PC-3 (cell line): ENCODE measurements at places on chromosomes 6 and 20. TPM values are rescaled to one million over a fixed set of nuclear protein-coding genes. Genes with fewer than 3 reads are reported as not detected.
A peak's percentile ranks its signal among the peaks of the same experiment; 100 is the strongest.

- DNase-seq: no peak
Observed at GRCh38 chr6:20350215-20350614, 51.5 kb upstream of the E2F3 start.

- DNase-seq: peak; percentile 30
Observed at GRCh38 chr20:32391003-32391402, 32.9 kb downstream of the ASXL1 start.

DNA sequence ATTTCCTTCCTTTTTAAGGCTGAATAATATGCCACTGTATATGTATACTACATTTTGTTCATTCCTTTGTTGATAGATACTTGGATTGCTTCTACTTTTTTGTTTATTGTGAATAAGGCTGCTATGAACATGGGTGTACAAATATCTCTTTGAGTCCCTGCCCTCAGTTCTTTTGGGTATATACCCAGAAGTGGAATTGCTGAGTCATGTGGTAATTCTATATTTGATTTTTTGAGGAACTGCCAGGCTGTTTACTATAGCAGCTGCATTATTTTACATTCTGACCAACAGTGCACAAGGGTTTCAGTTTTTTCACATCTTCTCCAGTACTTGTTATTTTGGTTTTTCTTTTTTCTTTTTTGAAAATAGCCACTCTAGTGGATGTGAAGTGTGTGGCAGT is 34.1 kb downstream of the CDS2 start:
- DNase-seq: peak; percentile 32

- no peak for DNase-seq
Observed at GRCh38 chr6:79404677-79405076, 132.6 kb downstream of the LCA5 start.

DNA sequence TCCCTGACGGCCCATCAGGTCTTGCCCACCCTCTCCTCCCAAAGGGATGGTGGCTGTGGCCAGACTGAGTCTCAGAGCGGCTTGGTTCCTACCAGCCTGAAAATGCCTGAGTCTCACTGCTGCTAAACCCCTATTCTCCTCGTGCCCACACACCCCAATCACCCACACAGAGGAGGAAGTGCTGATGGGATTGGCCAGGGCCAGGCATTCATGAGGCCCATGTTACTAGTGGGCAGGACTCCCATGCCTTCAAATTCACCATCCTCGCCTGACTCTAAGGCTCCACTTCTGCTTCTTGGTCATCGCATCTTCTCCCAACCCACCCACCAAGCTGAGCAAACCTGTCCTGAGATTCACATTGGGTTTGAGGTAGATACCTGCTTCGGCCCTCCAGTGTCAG is 80.1 kb upstream of the CST7 start:
- no peak for DNase-seq

- no peak for DNase-seq
Observed at GRCh38 chr6:46437671-46438221, 53.5 kb downstream of the RCAN2 start.

DNA sequence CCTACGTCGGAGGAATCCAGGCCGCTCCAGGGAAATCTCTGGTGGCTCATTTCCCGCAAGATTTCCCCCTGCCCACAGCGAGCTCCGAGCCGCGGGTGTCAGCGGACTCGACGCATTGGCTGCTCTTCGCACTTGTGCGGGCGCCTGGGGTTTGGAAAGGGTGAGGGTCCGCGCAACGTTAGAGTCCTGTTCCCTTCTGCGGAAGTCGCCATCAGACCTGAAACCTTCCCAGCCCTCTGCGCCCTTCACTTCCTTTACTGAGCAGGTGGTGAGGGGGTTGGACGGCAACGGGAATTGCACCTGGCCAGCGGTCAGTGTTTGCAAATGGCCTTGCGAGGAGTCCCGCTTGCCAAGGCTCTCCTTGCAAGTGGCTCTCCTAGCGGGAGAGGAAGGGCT is 8.4 kb downstream of the PAX1 start:
- DNase-seq: no peak

DNA sequence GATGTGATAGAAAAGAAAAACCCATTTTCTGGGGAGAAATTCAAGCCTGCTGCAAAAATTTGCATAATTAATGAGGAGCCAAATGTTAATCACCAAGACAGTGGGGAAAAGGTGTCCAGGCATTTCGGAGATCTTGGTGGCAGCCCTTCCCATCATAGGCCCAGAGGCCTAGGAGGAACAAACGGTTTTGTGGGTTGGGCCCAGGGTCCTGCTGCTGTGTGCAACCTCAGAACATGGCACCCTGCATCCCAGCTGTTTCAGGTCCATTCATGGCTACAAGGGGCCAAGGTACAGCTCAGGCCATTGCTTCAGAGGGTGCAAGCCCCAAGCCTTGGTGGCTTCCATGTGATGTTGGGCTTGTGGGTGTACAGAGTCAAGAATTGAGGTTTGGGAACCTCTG is 189.8 kb upstream of the IMPG1 start:
- DNase-seq: no peak

SAMD5 gene
- total RNA-seq: 1.2 and 1.8 TPM in 2 replicates
